ENCODE measurements at places on chromosomes 6 and 20. TPM values are rescaled to one million over a fixed set of nuclear protein-coding genes. Genes with fewer than 3 reads are reported as not detected.

STX11 gene
- 2.4 TPM for total RNA-seq

FAM209B gene
- total RNA-seq = 0.28 TPM

LCA5 gene
- 0.39 TPM for total RNA-seq

PRKN gene
- not detected for total RNA-seq

SYNE1 gene
- 14.4 TPM for total RNA-seq

GLP1R gene
- not detected for total RNA-seq

ATP6V1G2 gene
- 0.78 TPM for total RNA-seq
